Activated T-cell treated with anti-CD3 and anti-CD28 coated beads for 4 hours (primary cell): ENCODE measurements at places on chromosomes 4 and X.

GRCh38 chrX:48689208-48689920 is 5.8 kb downstream of the WAS start:
- no peak for DNase-seq

- no peak for DNase-seq
Measured at GRCh38 chr4:79756140-79756895, 316.7 kb downstream of the ANTXR2 start.

DNA sequence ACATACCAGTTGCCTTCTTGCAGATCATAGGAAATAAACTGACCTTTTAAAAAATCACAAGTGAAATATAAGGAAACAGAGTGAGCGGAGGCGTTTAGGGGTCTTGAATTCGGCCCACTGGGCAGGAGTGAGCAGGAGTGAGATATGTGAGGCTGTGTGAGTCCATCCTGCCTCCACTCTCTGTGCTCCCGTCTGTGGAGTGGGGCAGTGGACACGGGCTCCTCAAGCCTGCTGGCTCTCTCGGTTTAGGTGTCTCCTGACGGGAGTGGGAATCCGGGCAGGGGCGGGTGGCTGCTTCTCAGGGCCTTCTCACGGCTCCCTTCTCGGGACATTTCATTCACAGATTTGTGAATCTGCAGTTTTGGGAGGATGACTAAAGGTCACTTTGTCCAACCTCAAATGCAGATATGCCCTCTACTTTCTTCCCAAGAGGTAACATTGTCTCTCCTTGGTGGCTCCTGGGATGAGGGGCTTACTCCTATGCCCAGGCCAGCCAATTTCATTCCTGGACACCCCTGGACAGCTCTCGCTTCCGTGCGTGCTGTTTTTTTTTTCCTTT is 27.6 kb downstream of the CYTL1 start:
- DNase-seq: no peak

- no peak for DNase-seq
Measured at GRCh38 chr4:3369781-3370674, 71.7 kb upstream of the HGFAC start.

DNA sequence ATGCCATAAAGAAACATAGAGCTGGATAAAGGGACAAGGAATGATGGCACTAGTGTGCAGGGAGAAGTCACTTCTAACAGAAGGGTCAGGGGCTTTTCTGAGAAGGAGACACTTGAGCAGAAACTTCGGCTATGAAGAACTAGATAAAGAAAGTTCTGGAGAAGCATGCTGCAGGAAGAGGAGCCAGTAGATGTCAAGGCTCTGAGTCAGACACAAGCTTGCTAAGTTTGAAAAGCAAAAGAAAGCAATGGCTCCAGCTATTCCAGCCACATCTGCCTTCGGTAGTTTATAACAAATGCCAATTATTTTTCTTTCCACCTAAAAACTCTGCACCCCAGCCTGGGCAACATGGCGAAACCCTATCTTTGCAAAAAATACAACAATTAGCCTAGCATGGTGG is 7.5 kb downstream of the NUDT6 start:
- DNase-seq: no peak

GRCh38 chr4:166091146-166091545 is 218.1 kb downstream of the TLL1 start:
- DNase-seq: no peak

DNA sequence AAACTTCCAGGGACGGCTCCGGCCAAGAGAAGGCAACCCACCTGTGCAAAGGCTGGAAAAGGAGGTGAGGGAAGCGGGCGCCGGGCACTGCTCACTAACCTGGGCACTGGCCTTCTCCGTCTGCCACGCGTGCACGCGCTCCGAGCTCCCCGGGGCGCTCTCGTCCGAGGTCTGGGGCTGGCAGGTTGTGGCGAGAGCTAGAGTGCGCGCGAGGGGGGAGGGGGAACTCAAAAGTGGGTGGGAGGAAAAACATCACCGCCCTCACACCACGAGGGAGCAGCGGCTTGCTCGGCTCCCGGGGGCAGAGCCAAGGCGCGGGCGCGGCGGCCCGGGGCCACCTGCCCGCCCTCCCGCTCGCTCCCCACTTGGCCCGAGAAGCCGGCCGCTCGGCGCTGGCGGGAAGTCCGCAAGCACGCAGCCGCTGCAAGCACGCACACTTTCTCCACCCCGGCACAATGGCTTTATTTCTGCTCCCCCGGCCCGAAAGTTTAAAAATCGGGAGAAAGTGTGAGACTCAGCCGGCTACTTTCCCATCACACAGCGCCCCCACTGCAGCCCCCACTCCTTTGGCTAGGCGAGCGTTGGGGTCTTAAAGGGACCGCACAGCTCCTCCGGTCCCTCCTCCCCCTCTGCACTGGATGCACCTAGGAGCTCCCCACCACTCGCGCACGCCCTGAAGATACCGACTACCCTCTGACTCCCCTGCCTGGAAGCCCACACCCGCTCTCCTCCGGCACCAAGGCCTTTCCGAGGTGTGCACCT is at the start of gene CHRDL1:
Gene CHRDL1, minus strand, starts transcription at position 173 of the 762 bp plus-strand sequence. CDS start 3,636 bp downstream, outside the sequence.
- DNase-seq: no peak

- DNase-seq: no peak
Measured at GRCh38 chr4:83709627-83710026, 173.7 kb downstream of the GPAT3 start.

GRCh38 chr4:188941524-188942119 is 802.4 kb downstream of the TRIML1 start:
- DNase-seq: no peak

GRCh38 chrX:134685668-134686067 is 27.4 kb upstream of the PLAC1 start:
- no peak for DNase-seq

DNA sequence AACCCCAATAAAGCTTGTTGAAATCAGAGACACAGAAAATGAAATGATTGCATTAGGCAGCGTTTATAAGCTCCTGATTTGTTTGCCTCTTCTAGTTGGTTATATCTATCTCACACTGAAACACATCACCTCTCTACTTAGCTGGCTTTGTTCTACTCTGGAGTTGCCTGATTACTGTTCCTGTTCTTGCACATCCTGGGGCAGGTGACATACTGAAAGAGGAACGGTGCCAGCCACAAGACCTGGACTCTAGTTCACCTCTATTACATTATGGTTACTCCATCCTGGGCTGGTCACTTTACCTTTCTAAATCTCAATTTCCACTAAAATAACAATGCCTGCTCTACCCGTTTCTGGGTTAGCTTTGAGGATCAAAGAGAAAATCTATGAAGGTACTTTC is 47.9 kb downstream of the TRIM2 start:
- DNase-seq: no peak

DNA sequence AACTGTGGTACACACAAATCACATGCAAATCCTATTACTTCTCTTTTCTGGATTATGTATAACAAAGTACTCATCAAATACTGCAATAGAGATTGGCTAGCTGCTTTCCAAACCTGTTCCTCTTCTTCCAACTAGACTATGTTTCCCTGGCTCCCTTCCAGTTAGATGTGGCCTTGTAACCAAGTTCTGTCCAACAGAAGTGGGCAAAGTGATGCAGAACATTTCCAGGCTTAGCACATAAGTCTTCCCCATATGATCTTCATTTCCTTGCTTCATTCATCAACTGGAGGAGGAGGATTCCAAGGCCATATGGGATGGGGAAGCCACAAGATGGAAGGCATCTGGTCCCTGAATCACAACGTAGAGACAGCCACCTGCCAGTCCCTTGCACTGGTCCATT is 8.0 kb downstream of the SLC9A7 start:
- no peak for DNase-seq

GRCh38 chr4:122762520-122762919 is 30.0 kb downstream of the BBS12 start:
- DNase-seq: no peak

DNA sequence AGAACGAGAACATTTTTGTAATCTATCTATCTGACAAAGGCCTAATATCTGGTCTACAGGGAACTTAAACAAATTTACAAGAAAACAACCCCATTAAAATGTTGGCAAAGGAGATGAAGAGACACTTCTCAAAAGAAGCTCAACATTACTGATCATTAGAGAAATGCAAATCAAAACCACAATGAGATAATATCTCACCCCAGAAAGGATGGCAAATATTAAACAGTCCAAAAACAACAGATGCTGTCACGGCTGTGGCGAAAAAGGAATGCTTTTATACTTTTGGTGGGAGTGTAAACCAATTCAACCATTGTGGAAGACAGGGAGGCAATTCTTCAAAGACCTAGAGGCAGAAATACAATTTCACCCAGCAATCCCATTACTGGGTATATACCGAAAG is 2284.8 kb downstream of the ARAP2 start:
- DNase-seq: no peak

GRCh38 chr4:85824166-85824945 is 349.4 kb downstream of the ARHGAP24 start:
- no peak for DNase-seq

DNA sequence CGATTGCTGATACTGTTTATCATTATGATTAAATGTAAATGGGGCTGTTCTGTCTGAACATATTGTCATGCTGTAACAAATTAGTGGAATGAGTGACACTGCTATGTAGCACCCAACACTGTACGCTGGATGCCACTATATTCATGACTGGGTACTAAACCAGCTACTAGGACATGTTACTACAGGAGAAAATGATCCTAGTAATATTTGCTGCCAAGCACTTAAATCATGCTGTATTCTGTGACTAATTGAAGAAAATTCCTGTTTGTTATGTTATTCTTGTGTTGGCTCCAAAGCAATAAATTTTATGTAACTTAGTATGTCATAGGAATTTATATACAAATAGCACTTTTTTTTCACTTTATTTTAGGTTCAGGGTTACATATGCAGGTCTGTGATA is 804.2 kb downstream of the CENPC start:
- no peak for DNase-seq

DNA sequence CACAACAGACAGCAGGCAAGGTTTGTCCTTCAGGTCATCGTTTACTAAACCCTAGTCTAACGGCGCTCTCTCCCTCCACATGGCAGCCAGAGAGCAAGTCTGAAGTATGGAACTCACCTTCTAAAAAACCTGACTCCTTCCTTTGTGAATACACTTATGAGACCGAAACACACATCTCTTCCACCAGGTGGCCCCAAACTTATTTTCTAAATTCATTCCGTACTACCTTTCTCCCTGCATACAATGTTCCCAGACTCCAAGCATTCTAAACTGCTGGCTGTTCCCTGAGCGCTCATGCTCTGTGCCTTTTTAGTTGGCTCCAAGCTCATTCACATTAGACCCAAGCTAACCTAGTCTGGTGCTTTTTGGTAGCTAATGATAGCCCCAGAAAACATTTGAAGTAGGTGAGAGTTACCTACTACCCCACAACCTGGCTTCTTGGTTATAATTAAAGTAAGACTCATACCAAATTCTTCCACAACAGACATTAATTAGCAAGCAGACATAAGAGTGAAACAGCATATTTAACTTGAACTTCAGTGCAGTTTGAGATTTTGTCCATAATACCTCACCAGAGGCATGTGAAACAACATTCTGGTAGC is 67.6 kb upstream of the DCLK2 start:
- no peak for DNase-seq

GRCh38 chr4:54585321-54586000 is 72.3 kb upstream of the KIT start:
- DNase-seq: no peak

- DNase-seq: no peak
Measured at GRCh38 chrX:50614460-50614859, 143.8 kb upstream of the DGKK start.

- DNase-seq: no peak
Measured at GRCh38 chrX:15514279-15514678, 13.7 kb downstream of the BMX start.

DNA sequence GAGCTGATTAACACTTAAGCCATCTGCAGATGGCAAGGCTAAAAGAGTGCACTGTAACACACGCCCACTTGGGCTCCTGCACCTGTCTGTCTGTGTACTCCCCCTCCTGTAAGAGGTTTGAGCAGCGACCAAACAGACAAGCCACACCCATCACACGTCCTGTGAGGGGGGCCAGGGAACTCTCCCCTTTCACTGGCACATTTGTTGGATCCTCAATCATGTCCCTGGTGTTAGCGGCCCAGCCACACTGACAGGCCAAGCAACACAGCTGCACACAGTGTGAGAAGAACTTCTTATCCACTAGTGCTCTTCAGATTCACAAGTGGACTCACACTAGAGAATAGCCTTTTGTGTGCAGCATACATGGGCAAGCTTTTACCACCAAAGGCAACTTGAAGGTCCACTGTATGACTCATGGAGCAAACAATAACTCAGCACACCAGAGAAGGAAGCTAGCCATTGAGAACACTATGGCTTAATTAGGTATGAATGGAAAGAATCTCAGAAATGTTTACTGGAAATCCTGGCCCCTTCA is 29.1 kb upstream of the UTP14A start:
- no peak for DNase-seq

DNA sequence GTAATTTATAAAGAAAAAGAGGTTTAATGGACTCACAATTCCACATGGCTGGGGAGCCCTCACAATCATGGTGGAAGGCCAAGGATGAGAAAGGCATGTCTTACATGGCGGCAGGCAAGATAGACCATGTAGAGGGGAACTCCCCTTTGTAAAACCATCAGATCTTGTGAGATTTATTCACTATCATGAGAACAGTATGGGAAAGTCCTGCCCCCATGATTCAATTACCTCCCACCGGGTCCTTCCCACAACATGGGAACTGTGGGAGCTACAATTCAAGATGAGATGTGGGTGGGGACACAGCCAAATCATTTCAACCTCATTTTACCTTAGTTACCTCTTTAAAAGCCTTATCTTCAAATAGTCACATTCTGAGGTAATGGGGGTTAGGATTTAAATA is 30.9 kb upstream of the ELOVL6 start:
- no peak for DNase-seq

- DNase-seq: no peak
Measured at GRCh38 chr4:106494066-106494465, 125.5 kb upstream of the GIMD1 start.

- no peak for DNase-seq
Measured at GRCh38 chrX:111041018-111041462, 55.0 kb upstream of the PAK3 start.
